ENCODE measurements at places on chromosomes 7 and 10.

- H3K36me3 ChIP-seq, result peaks cover 16% of the 10 kb centered on the region
- H3K4me3 ChIP-seq, result peak overlapping the region; percentile 22
- H3K4me1 ChIP-seq, result peaks cover 16% of the 10 kb centered on the region
- H3K27me3 ChIP-seq, result no peaks in the 10 kb centered on the region
These were observed 42.9 kb downstream of the TAX1BP1 start for GRCh38 chr7:27782849-27783248.

- H3K36me3 ChIP-seq, result no peaks in the 10 kb centered on the region
- DNase-seq, result no peak
- no peaks in the 10 kb centered on the region for H3K27me3 ChIP-seq
These were observed 15.6 kb downstream of the NACAD start for GRCh38 chr7:45073031-45073785.

DNA sequence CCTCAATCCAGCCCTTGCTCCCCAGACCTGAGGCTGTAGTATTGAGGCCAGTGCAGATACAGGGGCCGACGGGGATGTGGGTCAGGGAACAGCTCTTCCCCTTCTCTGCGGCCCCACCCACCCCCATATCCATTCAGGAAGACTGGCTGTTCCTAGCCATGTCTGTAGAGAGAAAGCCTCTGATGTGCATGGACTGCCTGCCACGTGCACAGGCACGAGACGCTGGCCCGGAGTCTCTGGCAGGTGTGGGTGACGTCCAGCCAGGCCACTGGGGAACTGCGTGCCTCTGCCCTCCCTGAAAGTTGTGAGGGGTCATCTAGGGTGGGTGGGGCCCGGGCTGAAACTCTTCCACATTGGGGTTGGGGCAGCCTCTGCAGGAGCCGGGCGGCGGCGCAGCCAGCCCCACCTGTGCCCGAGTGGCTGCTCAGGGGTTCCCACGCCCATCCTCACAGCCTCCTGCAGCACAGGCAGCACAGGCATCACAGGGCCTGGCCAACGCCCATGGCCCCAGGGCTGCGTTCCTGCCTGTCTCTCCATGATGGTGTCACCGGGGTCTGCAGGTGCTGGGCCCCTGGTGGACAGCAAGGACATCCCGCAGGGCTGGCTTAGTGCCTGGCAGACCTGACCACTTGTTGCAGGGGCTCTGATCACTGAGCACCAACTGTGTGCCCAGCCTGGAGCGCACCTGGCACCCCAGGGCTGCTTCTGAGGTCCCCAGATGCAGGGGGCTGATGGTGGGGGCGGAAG is 27.5 kb downstream of the MICALL2 start:
- no peaks in the 10 kb centered on the region for H3K27me3 ChIP-seq
- H3K27ac ChIP-seq, result no peak overlapping the region
- DNase-seq, result no peak
- no peak overlapping the region for H3K4me3 ChIP-seq

GRCh38 chr10:31536302-31536701 is 217.3 kb downstream of the ZEB1 start:
- peak; percentile 63 for DNase-seq
- no peak overlapping the region for H3K4me3 ChIP-seq
- no peaks in the 10 kb centered on the region for H3K27me3 ChIP-seq
- H3K36me3 ChIP-seq, result no peaks in the 10 kb centered on the region
- no peak overlapping the region for H3K27ac ChIP-seq

- DNase-seq, result peak; percentile 63
- H3K4me3 ChIP-seq, result peak overlapping the region; percentile 16
- peak overlapping the region; percentile 63 for H3K27ac ChIP-seq
- H3K4me1 ChIP-seq, result peaks cover 77% of the 10 kb centered on the region
- peaks cover 11% of the 10 kb centered on the region for H3K36me3 ChIP-seq
These were observed 21.3 kb downstream of the MKX start for GRCh38 chr10:27724287-27724686.

DNA sequence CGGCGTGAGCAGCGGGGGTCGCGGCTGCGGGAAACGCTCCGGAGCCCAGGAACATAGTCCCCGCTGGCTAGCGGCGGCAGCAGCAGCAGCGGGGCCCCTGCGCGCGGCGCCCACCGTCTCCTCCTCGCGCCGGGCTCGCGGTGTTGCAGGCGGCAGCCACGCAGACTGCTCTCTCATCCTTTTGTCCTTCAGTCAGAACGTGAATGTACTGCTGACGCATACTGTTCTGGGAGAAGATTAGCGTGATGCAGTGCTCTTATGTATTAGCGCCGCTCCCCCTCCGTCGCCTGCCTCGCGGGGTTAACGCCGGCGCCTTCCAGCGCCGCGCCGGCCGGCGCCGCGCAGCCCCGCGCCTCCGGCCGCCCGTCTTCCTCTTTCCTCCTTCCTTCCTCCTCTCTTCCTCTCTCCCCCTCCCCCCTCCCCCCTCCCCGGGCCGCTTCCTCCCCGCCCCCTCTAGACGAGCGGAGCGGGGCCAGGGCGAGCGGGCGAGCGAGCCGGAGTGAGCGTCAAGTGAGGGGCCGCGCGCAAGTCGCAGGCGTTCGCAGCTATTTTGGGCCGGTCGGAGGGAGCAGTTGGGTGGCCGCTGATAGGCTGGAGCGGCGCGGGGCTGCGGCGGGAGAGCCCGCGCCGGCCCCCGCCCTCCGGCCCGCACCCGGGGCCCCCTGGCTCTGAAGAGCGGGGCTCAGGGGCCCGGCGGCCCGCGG is 816 bp upstream of the LRRC4 start:
- H3K36me3 ChIP-seq, result no peaks in the 10 kb centered on the region
- peak overlapping the region; percentile 76 for H3K4me3 ChIP-seq
- peak overlapping the region; percentile 42 for H3K27ac ChIP-seq
- peak; percentile 97 for DNase-seq
- H3K27me3 ChIP-seq, result no peaks in the 10 kb centered on the region
- peaks cover 4% of the 10 kb centered on the region for H3K4me1 ChIP-seq

- no peak overlapping the region for H3K4me3 ChIP-seq
- no peak overlapping the region for H3K27ac ChIP-seq
- no peaks in the 10 kb centered on the region for H3K36me3 ChIP-seq
- no peak for DNase-seq
These were observed 308.8 kb upstream of the PHYHIPL start for GRCh38 chr10:58867683-58868082.

- no peak overlapping the region for H3K27ac ChIP-seq
- H3K36me3 ChIP-seq, result no peaks in the 10 kb centered on the region
- no peak for DNase-seq
- H3K4me3 ChIP-seq, result no peak overlapping the region
These were observed 135.8 kb downstream of the RAMP3 start for GRCh38 chr7:45293295-45293942.

- H3K36me3 ChIP-seq, result no peaks in the 10 kb centered on the region
These were observed 49.1 kb downstream of the GRB10 start for GRCh38 chr7:50733552-50733951.

DNA sequence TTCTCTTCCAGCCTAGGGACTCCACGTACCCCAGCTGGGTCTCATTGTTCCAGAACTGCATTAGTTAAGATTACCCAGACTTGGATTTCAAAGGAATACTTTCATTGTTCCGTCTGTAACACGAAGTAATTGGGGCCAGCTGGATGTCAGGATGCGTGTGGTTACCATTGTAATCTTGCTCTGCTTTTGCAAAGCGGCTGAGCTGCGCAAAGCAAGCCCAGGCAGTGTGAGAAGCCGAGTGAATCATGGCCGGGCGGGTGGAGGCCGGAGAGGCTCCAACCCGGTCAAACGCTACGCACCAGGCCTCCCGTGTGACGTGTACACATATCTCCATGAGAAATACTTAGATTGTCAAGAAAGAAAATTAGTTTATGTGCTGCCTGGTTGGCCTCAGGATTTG is 21.0 kb downstream of the LRRC17 start:
- H3K27me3 ChIP-seq, result no peaks in the 10 kb centered on the region
- H3K4me3 ChIP-seq, result peak overlapping the region; percentile 31
- peak overlapping the region; percentile 86 for H3K27ac ChIP-seq
- DNase-seq, result peak; percentile 98
- H3K4me1 ChIP-seq, result peaks cover 17% of the 10 kb centered on the region

GRCh38 chr10:11154849-11155498 is 137.3 kb downstream of the CELF2 start:
- DNase-seq, result peak; percentile 41
- H3K4me1 ChIP-seq, result peaks cover 4% of the 10 kb centered on the region
- no peak overlapping the region for H3K27ac ChIP-seq
- no peaks in the 10 kb centered on the region for H3K27me3 ChIP-seq
- H3K36me3 ChIP-seq, result no peaks in the 10 kb centered on the region
- H3K4me3 ChIP-seq, result no peak overlapping the region

- H3K27me3 ChIP-seq, result no peaks in the 10 kb centered on the region
- H3K4me1 ChIP-seq, result no peaks in the 10 kb centered on the region
- no peaks in the 10 kb centered on the region for H3K36me3 ChIP-seq
These were observed 76.0 kb downstream of the PCGF5 start for GRCh38 chr10:91296471-91296870.

GRCh38 chr7:117446220-117446815 is 19.0 kb upstream of the ASZ1 start:
- peaks cover 8% of the 10 kb centered on the region for H3K27me3 ChIP-seq
- no peaks in the 10 kb centered on the region for H3K4me1 ChIP-seq
- no peaks in the 10 kb centered on the region for H3K36me3 ChIP-seq
- H3K27ac ChIP-seq, result no peak overlapping the region

GRCh38 chr7:5694221-5694754 is 87.2 kb downstream of the RNF216 start:
- peak; percentile 94 for DNase-seq
- no peaks in the 10 kb centered on the region for H3K27me3 ChIP-seq
- no peaks in the 10 kb centered on the region for H3K36me3 ChIP-seq
- H3K27ac ChIP-seq, result peak overlapping the region; percentile 99
- peak overlapping the region; percentile 63 for H3K4me3 ChIP-seq
- peaks cover 70% of the 10 kb centered on the region for H3K4me1 ChIP-seq

GRCh38 chr10:49257626-49258349 is 41.2 kb upstream of the C10orf71 start:
- peaks cover 32% of the 10 kb centered on the region for H3K27me3 ChIP-seq
- no peak for DNase-seq
- H3K4me3 ChIP-seq, result no peak overlapping the region

DNA sequence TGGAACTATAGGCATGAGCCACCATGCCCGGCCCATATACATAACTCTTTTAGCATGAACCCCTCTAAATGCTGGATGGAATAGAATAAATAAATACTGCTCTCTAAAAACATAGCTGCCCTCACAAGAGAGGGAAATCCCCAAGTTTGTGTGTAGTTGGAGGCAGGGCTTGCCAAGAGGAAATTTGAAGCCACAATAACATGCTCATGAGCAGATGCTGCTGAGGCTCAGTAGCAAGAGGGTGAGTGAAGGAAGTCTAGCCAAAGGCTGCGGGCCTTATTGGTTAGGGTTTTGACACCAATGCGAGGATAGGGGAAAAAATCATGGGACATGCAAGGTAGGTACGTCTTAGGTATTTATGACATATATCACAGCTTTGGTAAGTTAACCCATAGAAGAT is 17.3 kb downstream of the TPK1 start:
- no peaks in the 10 kb centered on the region for H3K36me3 ChIP-seq
- no peak for DNase-seq
- H3K27ac ChIP-seq, result no peak overlapping the region
- H3K4me3 ChIP-seq, result no peak overlapping the region
- no peaks in the 10 kb centered on the region for H3K27me3 ChIP-seq

GRCh38 chr7:41445432-41445831 is 257.5 kb downstream of the INHBA start:
- no peak for DNase-seq
- no peak overlapping the region for H3K4me3 ChIP-seq
- peaks cover 3% of the 10 kb centered on the region for H3K4me1 ChIP-seq
- no peaks in the 10 kb centered on the region for H3K36me3 ChIP-seq
- no peaks in the 10 kb centered on the region for H3K27me3 ChIP-seq

DNA sequence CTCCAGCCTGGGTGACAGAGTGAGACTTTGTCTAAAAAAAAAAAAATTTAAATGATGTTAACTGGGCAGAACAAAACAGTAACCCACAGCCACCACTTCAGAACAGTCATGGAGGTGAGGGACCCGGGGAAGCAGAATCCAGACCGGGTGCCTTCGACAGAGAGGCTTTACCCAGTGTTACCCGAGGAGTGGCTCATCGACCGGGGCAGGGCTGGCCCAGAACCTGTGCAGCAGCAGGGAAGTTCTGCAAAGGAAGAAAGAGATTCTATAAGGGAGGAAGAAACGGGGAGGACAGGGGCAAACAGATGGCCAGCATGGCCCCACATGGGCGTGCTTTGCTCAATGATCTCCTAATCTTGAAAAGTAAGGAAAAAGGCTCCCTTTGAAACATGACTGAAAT is 26.0 kb upstream of the UBE3C start:
- no peak for DNase-seq
- no peak overlapping the region for H3K27ac ChIP-seq
- H3K4me3 ChIP-seq, result no peak overlapping the region
- H3K36me3 ChIP-seq, result no peaks in the 10 kb centered on the region
- no peaks in the 10 kb centered on the region for H3K4me1 ChIP-seq

DNA sequence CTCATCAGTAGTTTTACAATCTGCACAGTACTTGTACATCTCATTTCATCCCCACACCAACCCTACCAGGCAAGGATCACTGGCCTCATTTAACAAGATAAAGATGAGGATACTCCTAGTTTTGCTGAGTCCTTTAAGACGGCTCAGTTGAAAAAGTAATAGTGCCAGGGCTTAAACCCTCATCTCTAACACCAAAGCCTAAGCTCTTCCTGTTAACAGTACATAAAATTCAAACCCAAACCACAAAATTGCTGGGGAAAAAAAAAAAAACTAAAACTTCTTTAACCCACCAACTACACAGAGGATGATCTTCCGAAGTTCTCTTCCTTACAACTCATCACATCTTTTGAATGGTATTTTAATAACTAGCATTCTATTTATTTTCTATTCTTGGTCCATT is 1.3 kb downstream of the SAR1A start:
- no peaks in the 10 kb centered on the region for H3K27me3 ChIP-seq
- H3K27ac ChIP-seq, result peak overlapping the region; percentile 92
- peak overlapping the region; percentile 99 for H3K4me3 ChIP-seq
- H3K4me1 ChIP-seq, result peaks cover 18% of the 10 kb centered on the region
- H3K36me3 ChIP-seq, result peaks cover 28% of the 10 kb centered on the region

GRCh38 chr10:17669185-17669872 is 25.4 kb downstream of the STAM start:
- H3K27me3 ChIP-seq, result no peaks in the 10 kb centered on the region
- DNase-seq, result no peak
- no peak overlapping the region for H3K27ac ChIP-seq
- H3K4me1 ChIP-seq, result peaks cover 48% of the 10 kb centered on the region

GRCh38 chr7:136086712-136087111 is 109.6 kb upstream of the MTPN start:
- no peaks in the 10 kb centered on the region for H3K36me3 ChIP-seq
- peak overlapping the region; percentile 73 for H3K4me3 ChIP-seq
- H3K27me3 ChIP-seq, result no peaks in the 10 kb centered on the region
- H3K4me1 ChIP-seq, result no peaks in the 10 kb centered on the region
- no peak overlapping the region for H3K27ac ChIP-seq

GRCh38 chr10:75066271-75066670 is 45.2 kb upstream of the SAMD8 start:
- H3K27me3 ChIP-seq, result no peaks in the 10 kb centered on the region
- no peaks in the 10 kb centered on the region for H3K36me3 ChIP-seq
- no peak overlapping the region for H3K27ac ChIP-seq
- no peak for DNase-seq

- no peaks in the 10 kb centered on the region for H3K4me1 ChIP-seq
- H3K4me3 ChIP-seq, result no peak overlapping the region
- no peaks in the 10 kb centered on the region for H3K27me3 ChIP-seq
- DNase-seq, result no peak
- no peak overlapping the region for H3K27ac ChIP-seq
- H3K36me3 ChIP-seq, result no peaks in the 10 kb centered on the region
These were observed 118.8 kb downstream of the IQUB start for GRCh38 chr7:123415625-123416024.

- no peaks in the 10 kb centered on the region for H3K36me3 ChIP-seq
- H3K27me3 ChIP-seq, result 0 out of 2 replicates have a peak, but pooled peaks cover 2% of the 10 kb centered on the region
- H3K4me3 ChIP-seq, result no peak overlapping the region
- H3K27ac ChIP-seq, result peak overlapping the region; percentile 50
These were observed 2.7 kb upstream of the IQUB start for GRCh38 chr7:123537026-123537642.
